ENCODE measurements at places on chromosomes 11 and 22.

GRCh38 chr22:46780453-46780852 lies 18.0 kb downstream of the TBC1D22A start:
- DNase-seq: no peak

GRCh38 chr22:23180893-23181720 lies 798 bp downstream of the BCR start:
- DNase-seq: no peak

DNA sequence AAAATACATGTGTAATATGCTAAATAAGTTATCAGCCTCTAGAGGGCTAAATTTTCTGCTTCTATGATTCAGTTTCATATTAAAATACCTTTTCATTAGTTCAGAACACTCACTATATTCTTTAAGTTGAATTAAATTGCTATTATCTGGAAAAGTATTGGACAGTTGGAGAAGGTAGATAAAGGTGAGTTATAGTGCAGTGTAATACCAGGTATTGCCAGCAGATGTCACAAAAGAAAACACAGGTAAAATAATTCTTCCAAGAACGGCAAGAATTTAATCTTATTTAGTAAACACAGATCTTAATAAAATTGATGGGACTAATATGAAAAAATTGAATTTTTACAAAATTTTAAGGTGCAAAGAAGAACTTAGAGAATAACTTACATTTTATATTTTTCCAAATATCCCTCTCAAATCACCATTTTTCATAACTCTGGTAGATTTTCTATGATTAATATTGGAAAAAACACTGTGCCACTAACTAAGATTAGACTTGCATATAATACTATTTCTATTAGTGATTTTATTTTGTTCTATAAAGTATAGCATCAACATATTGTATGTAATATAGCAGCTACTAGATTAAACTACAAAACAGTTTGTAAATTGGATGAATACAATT lies 1.7 kb upstream of the LRRC4C start:
- DNase-seq: no peak

GRCh38 chr11:71580057-71581003 lies 2.3 kb downstream of the KRTAP5-11 start:
- peak; percentile 81 for DNase-seq

DNA sequence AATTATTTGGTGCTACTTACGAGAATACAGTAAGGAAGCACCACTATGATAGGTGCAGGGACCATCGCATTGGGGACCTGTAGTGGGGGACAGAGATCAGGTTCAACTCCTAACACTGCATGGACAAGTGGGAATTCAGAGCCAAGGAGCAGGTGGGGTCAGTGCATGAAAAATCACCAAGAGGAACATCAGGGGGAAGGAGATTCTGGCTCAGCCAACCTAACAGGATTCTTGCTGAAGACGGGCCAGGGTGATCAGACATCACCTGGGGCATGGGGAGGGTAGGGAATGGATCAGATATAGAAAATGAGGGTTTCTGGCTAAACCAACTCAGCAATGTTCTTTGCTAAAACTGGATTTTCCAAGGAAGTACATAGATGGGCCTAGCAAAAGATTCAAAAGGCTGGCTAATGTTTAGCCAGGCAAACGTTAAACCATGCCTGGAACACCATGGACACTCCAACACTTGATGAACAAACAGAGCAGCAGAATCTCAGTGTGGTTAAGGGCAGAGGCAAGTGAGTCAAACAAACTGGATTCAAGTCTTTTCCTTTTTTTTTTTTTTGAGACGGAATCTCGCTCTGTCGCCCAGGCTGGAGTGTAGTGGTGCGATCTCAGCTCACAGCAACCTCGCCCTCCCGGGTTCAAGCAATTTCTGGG lies 70.0 kb downstream of the MICAL3 start:
- peak; percentile 67 for DNase-seq
